ENCODE measurements at places on chromosomes 1 and 21.

DNA sequence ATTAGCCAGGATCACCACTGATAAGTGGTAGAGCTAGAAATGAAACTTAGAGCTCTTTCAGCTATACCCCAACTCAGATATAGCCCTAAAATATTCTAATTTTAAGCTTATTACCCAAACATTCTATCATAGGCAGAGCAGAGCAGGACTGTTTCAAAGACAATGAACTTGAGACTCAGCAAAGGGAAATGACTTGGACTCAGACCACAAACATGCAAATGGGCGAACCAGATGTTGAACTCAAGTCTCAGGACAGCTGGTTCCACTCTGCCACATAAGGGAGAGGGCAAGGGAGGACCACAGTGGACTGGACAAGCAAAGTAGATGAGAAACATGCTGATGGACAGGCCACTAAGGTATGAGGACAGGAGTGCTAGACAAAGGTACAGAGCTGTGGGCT, 315.3 kb downstream of the OMA1 start:
- no peak for DNase-seq

DNA sequence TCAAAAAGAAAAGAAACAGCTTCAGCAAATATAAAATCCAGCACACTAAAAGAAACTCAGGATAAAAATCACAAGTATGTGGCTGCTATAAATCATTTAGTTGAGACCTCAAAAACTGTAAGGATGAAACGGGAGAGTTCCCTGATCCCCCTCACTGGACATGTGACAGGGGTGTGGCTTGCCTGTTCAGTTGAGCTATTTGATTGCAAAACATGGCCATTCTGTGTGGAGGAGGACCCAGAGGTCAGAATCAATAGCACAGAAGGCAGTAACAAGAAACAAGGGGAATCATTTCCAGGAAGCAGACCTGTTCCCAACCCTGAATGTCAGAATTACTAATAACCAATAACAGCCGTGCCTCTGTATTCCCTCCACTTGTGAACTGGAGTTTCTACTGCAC, 27.9 kb downstream of the RBM11 start:
- DNase-seq = no peak

GRCh38 chr1:1033009-1033587, 13.2 kb downstream of the AGRN start:
- peak; percentile 88 for DNase-seq

DNA sequence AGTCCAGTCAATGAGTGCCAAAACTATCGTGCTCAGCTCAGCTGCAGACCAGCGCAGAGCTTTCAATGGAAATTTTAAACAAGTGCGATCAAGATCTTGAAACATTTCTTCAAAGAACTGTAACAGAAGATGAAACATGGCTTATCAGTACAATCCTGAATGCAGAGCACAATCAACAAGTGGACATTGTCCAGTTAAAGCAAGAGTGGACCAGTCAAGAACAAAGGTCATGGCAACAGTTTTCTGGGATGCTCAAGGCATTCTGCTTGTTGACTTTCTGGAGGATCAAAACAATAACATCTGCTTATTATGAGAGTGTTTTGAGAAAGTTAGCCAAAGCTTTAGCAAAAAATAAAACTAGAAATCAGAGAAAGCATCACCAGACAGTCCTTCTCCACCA, 374.2 kb downstream of the SETD4 start:
- no peak for DNase-seq
